HCT116 (cell line): ENCODE measurements at places on chromosomes 13 and 19. TPM values are rescaled to one million over a fixed set of nuclear protein-coding genes. Genes with fewer than 3 reads are reported as not detected.

GRCh38 chr13:37701972-37702371 lies 103.4 kb upstream of the POSTN start:
- H3K27ac ChIP-seq: no peak overlapping the region
- H3K4me3 ChIP-seq: no peak overlapping the region
- DNase-seq: no peak
- H3K27me3 ChIP-seq: no peaks in the 10 kb centered on the region
- H3K36me3 ChIP-seq: no peaks in the 10 kb centered on the region
- no peaks in the 10 kb centered on the region for H3K4me1 ChIP-seq

The IGSF23 gene
- total RNA-seq: not detected

The UBE2L5 gene
- 0.15 TPM for total RNA-seq

DNA sequence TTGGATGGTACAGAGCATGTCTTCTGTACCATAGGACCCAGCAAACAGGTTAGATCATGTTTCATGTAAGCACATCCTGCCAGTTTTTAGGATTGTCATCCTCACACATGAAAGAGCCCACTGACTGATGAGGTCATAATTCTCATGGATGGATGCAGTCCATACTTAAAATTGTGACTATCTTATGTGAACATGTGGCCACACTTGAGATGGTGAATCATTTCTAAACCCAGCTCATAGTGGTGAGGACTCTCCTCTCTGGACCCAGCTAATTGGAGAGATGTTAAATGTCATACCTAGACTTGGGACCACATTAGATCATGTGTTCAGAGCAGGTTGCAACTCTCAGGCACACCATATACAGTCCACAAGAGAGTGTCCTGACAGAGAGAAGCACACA lies 24.8 kb upstream of the ZNF254 start:
- H3K27me3 ChIP-seq: no peaks in the 10 kb centered on the region
- no peaks in the 10 kb centered on the region for H3K4me1 ChIP-seq
- no peak overlapping the region for H3K27ac ChIP-seq
- no peak for DNase-seq
- H3K36me3 ChIP-seq: no peaks in the 10 kb centered on the region; the same call in 1 of the 2 replicates

DNA sequence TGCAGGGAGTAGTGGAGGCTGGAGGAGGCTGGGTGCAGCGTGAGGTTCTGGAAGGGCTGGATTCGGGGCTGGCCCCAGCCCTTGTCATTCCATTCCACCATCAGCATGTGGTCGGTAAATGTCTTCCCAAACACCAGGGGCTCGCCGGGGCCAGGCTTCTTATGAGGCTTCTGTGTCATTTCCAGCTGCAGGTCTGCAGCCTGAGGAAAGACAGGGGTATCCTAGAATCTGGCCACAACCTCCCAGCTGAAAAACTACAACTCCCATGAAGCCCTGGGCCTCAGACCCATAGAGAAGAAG lies 4.4 kb downstream of the BCAT2 start:
- no peaks in the 10 kb centered on the region; the same call in 1 of the 2 replicates for H3K36me3 ChIP-seq
- no peak for DNase-seq
- H3K27ac ChIP-seq: no peak overlapping the region
- peaks cover 14% of the 10 kb centered on the region; the same call in 1 of the 2 replicates for H3K4me1 ChIP-seq
- H3K27me3 ChIP-seq: no peaks in the 10 kb centered on the region
- no peak overlapping the region for H3K4me3 ChIP-seq

DNA sequence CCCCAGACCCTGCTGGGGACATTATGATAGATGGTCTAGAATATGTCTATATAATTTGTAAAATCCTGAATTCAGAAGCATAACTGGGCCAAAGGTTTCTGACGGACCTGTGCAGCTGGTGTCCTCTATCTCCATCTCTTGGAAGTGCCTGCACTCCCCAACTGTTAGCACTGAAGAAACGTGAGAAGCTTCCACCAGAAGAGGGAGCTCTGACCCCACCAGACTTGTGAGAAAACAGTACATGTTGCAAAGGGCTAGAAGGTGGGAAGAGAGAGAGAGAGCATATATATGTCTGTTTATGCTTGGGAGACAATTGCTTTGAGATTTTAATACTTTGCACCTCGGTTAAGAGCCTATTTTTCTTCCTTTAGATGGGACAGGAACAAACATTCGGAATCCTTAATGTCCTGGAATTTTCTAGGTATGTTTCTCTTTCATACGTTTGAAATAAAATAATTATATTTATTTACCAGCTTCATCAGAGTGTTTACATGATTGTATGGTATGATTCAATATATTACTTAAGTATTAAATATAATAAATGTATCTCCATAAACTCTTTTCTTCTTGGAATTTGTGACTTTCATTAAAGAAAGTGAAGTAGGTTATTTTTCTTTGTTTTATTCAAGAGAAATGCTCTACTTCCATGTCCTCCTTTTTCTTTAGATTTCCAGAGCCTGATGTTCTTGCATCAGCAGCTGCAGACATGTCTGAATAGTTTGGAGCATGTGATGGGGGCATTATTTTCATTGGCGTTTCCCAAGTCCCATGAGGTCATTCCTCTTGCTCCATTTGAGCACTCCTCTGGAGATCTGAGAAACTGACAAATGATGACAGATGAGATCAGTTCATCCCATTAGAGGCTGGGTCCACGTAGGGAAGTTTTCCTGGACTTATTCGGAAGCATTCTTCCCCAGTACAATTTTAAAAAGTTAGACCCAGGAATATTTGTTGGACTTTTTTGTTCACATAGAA lies 202.9 kb downstream of the ATP8A2 start:
- H3K27ac ChIP-seq: no peak overlapping the region
- peaks cover 60% of the 10 kb centered on the region for H3K27me3 ChIP-seq

GRCh38 chr19:54659300-54659699 lies 3.5 kb upstream of the LILRB4 start:
- DNase-seq: no peak
- no peaks in the 10 kb centered on the region for H3K27me3 ChIP-seq
- no peak overlapping the region for H3K27ac ChIP-seq

DNA sequence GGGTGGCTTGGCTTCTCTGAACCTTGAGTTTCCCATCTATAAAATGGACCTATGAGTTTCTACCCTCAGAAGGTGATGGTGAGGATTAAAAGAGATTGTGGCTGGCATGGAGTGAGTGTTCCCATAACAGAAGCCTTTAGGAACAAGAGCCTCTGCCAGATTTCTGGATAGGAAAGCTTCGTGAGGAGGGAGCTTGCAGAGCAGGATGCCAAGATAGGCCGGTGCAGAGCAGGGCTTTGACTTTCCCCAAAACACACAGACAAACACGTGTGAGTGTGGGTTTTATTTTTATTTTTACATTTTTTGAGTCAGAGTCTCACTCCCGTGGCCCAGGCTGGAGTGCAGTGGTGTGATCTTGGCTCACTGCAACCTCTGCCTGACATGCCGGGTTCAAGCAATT lies 3.7 kb upstream of the CNN1 start:
- no peak for DNase-seq
- H3K27ac ChIP-seq: no peak overlapping the region
- peaks cover 26% of the 10 kb centered on the region for H3K4me1 ChIP-seq
- no peak overlapping the region for H3K4me3 ChIP-seq
- no peaks in the 10 kb centered on the region for H3K36me3 ChIP-seq

The HRC gene
- total RNA-seq: not detected

The MAST1 gene
- total RNA-seq: 28.9 TPM

DNA sequence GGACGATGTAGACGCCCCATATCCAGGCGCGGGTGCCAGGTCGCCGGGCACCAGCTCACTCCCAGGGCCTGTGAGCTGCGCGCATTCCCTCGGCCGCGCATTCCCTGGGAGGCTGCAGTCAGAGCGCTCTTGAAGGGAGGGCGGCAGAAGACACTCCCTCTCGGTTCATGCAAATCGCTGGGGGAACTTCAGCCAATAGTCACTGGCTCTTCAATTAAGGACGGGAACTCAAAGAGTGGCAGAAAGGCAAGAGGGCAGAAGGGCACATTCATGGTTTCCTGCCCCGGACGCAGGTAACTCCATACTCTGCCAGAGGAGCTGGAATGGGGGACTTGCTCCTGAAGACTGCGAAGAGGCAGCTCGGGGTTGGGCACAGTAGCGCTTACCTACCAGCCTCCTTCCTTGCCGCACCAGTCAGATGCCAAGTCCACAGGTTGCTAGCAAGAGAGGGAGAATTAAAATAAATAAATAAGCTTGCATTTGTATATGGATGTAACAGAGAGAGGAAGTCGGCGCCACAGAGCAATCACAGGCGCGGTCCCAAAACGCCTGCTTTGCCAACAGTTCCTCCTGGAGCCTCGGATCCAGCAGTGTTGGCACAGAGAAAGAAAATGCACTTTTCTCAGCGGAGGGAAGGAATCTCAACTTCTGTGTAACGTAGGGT lies 459 bp downstream of the PCDH20 start:
- DNase-seq: no peak
- no peaks in the 10 kb centered on the region for H3K27me3 ChIP-seq
- H3K4me1 ChIP-seq: no peaks in the 10 kb centered on the region
- no peaks in the 10 kb centered on the region for H3K36me3 ChIP-seq

The CRLF1 gene
- total RNA-seq: 43.0 TPM

The EFNA2 gene
- total RNA-seq: 12.2 TPM

DNA sequence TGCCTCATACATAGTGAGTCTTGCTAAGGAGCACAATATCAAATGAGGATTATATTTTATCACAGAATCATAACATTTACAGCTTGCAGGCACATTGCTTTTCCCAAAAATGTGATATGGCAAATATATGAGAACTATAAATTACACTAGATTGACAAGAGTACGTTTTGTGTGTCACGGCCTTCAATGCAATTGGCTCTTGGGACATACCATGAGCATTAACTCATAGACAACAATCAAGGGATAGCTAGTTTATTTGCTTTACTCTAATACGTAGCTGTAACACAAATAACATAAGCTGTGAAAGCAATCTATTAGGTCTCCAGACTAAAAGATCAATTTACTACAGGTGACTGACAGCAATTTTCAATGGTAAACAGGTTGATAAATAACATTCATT lies 17.8 kb downstream of the LHFPL6 start:
- H3K27me3 ChIP-seq: no peaks in the 10 kb centered on the region
- DNase-seq: no peak
- H3K4me3 ChIP-seq: no peak overlapping the region
- no peaks in the 10 kb centered on the region for H3K36me3 ChIP-seq

The ATP7B gene
- total RNA-seq: 10.3 TPM

DNA sequence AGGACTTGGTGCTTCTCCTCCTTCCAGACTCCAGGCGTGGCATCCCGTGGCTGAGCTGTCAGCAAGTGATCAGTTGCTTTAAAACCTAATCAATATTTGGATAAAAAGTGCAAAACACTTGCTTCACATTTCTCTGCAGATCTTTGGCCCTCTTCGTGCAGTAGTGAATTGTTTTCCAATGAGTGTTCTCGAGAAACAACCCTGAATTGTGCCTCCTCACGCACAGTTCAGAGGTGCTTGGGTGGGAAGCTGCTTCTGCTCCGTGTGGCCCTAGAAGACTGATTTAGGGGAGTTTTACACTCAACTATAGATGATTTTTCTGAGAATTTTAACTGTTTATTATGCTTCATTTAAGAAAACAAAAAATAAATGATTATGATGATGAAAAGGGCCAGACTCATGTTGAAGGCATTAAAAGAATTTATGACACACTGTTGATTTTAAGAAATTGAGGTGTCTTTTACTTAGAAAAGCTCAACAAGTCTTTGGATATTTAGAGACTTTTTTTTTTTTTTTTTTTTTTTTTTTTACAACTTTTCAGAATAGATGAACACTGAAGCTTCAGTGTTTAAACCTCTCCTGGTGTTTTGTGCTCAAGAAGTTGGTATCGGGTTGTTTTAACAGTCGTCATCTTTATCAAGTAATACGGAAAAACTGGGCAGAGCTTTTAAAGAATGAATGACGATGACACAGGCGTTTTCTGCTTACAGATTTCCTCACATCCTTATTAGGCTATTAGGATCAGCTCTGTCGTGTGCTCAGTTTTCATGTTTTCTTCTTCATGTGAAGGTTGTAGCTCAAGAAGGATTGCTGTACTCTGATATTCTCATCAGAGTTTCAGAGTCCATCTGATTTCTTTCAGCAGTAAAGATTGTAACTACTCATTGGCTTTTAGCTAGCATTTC lies 39.5 kb upstream of the TEX29 start:
- no peaks in the 10 kb centered on the region for H3K4me1 ChIP-seq
- H3K27ac ChIP-seq: no peak overlapping the region
- no peaks in the 10 kb centered on the region for H3K27me3 ChIP-seq

DNA sequence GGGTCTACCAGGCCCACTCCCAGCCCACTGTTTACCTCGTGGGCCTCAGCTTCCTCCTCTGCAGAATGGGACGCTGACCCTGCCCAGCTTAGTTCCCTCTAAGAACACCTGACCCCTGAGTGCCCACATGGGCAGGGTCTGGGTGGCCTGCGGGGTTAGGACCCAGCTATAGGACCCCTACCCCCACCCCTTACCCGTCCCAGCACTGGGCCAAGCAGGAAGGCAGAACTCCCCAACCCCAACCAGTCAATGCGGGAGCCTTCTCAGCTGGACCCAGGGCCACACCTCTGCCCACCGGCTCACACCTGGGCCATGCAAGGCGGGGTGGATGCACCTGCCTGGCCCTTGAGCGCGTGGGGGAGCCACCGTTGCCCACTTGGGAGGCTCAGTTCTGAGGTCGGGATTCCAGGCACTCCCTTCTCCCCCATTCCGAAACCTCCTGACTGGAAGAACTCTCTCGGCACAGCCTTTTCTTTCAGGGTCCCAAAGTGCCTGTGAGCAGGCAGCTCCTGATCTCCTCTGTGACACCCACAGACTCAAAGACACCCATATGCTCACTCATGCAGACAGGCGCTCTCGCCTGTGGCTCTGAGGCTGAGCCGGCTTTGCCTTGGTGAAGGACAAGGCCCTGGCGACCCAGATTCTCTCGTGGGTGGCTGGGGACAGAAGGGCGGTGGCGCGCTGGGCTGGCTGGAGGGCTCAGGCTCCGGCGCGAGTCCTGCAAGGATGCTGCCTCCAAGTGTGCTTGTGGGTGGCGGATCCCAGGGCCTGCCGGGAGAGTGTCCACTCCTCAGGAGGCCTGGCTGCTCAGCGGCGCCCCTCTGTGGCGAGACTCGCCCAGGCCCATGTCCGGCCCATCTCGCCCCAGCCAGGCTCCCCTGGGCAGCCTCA lies 27.9 kb upstream of the PARP4 start:
- H3K36me3 ChIP-seq: no peaks in the 10 kb centered on the region
- H3K4me1 ChIP-seq: no peaks in the 10 kb centered on the region
- DNase-seq: no peak
- H3K27me3 ChIP-seq: no peaks in the 10 kb centered on the region
- no peak overlapping the region for H3K27ac ChIP-seq

DNA sequence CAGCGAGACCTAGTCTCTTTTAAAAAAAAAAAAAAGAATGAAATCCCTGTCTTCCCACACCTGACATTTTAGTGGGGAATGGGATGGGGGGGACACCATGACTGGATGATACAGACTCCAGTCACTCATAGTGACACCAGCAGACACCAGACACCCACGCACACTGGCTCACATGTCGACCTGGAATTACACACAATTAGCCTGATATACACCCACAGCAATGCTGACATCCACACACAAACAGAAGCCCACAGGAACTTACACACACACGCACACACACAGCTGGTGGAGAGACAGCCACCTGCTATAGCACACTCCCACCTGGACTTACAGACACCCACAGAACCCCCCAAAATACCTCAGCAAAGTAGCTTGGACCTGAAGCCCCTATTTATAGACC lies 8.3 kb upstream of the NANOS3 start:
- DNase-seq: no peak
- H3K27me3 ChIP-seq: no peaks in the 10 kb centered on the region
- H3K4me3 ChIP-seq: no peak overlapping the region

GRCh38 chr13:94415500-94416237 lies 63.8 kb downstream of the DCT start:
- DNase-seq: no peak
- no peaks in the 10 kb centered on the region for H3K36me3 ChIP-seq
- H3K4me1 ChIP-seq: no peaks in the 10 kb centered on the region
- H3K27me3 ChIP-seq: 0 out of 2 replicates have a peak, but pooled peaks cover 7% of the 10 kb centered on the region

GRCh38 chr19:53662209-53662608 lies 30.4 kb downstream of the DPRX start:
- no peaks in the 10 kb centered on the region for H3K4me1 ChIP-seq
- DNase-seq: no peak
- H3K36me3 ChIP-seq: no peaks in the 10 kb centered on the region
